ENCODE measurements at places on chromosomes 5 and 9.

GRCh38 chr5:139924294-139925215, 118.5 kb downstream of the NRG2 start:
- DNase-seq, result no peak

- DNase-seq, result peak; percentile 31
These were observed 8.3 kb upstream of the COMMD10 start for GRCh38 chr5:116076496-116076895.

DNA sequence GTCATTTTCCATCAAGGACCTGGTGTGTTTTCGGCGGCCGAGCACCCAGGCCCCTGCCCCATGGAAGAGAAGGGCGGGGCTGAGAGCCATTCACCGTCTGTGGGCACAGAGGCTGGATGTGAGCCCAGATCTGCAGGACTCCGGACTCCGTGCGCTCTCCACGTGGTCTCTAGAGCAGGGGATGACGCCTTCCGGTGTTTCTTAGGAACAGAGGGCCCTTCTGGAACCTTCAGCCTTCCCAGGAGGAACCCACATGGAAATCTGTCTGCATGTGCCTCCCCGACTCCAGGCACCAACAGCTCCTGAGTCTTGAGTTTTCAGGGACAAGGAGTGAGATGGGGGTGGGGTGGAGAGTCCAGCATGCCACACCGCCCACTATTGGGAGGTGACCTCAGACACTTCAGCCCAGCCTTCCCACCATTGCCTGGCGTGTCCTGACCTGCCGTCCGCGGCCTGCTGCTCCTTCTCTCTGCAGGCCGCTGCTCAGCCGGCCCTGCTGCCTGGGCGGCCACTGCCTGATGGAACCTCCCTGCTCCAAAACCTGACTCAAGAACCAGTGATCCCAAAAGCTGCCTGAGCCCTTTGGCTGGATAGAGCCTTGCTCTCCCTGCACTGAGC, 2.4 kb upstream of the RXRA start:
- no peak for DNase-seq

DNA sequence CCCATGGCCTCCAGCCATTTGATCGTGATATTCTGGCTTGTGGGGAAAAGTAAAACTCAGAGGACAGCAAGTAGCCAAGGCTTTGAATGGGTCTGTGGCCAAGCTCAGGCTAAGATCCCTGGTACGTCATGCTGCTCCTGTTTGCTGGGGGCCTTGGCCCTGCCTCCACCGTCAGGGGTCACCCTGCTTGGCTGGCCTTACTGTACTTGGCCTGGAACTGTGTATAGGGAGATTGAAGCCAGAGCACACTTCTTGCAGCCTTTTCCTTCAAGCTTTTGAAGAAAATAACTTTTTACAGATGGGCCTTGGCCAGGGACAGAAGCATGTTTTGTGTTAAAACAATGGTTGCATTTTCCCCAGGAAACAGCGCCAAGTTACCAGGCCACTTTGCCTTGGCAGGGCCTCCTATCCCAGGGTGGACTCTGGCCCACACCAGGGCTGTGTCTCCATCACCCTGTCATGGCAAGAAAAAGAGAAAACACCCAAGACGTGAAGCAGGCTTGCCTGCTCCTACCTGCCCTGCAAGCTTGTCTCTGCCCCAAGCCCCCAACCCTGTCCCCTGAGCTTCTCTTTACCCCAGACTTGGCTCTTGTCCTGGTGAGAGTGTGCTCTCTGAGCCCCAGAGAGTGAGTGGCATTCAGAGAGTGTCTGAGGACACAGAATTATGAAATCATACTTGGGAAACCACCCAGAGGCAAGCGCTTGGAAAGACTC, 286.9 kb downstream of the GADD45G start:
- DNase-seq, result no peak

DNA sequence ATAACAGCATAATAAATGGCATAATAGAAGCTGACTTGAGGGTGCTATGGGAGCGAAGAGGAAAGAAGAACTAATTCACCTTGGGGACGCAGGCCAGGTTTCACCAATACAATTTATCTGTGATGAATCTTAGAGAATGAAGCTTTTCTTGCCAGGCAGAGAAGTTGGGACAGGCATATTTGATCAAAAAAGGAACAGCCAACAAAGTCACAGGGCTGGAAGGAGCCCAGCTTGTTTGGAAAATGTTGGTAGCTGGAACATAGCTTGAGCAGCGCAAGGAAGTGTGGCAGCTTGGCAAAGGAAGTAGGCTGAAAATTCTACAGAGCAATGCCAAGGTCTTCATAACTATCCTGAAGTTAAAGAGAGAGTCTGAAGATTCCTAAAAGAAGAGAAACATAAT, 181.5 kb upstream of the OR13F1 start:
- DNase-seq, result no peak

GRCh38 chr5:5140479-5141338, 579 bp downstream of the ADAMTS16 start:
- DNase-seq, result no peak

DNA sequence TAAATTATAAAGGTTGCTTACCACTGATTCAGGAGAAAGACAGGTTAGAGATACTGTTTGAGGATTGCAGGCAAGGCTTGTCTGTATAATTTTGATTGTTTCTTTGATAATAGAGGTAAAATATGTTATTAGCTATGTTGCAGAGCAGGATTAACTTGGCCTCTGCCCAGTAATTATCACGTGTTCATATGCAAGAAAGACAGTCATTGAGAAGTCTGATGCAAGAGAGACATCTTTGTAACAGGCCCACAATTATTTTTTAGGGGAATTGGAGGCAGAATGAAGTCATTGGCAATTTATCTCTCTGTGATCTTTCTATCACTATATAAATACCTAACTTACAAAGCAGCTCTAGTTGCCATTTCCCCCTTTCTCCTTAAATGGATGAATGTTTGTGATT, 46.0 kb downstream of the SLC44A1 start:
- no peak for DNase-seq

DNA sequence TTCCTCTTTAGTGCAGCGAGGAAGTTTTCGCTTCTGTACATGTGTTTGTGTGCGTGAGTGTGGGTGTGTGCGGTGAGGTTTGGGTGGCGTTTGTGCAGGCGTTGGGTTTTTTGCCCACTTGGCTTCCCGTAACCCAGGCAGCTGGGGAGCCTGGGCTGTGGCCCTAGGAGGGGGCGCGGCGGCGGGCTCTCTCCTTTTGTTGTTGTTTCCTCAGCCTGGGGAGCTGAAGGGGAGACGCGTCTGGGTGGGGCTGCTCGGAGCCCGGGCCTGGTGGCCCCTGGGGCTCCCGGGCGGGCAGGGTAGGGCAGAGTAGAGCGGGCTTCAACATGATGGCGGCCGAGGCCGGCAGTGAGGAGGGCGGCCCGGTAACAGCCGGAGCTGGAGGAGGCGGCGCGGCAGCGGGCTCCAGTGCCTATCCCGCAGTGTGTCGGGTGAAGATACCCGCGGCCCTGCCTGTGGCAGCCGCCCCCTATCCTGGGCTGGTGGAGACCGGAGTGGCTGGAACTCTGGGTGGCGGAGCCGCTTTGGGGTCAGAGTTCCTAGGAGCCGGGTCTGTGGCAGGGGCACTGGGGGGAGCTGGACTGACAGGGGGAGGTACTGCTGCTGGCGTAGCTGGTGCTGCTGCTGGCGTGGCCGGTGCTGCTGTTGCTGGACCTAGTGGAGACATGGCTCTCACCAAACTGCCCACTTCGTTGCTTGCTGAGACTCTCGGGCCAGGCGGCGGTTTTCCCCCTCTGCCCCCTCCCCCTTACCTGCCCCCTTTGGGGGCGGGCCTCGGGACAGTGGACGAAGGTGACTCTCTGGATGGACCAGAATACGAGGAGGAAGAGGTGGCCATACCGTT, 665 bp downstream of the RASA1 start:
- DNase-seq, result no peak

DNA sequence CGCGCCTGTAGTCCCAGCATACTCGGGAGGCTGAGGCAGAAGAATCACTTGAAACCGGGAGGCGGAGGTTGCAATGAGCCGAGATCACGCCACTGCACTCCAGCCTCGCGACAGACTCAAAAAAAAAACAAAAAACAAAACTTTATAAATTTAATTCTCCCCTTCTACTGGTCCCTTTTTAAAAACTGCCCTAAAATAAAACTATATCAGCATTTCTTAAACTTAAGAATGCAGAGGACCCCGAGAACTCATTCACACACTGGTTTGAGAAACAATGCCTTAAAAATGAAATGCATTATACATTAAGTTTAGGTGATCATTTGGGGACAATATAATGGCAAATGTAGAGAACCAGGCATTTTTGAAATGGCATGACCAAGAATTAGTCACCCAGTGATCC, 2.3 kb downstream of the C5orf15 start:
- no peak for DNase-seq

GRCh38 chr9:104900871-104901270, 27.1 kb downstream of the ABCA1 start:
- DNase-seq, result no peak

DNA sequence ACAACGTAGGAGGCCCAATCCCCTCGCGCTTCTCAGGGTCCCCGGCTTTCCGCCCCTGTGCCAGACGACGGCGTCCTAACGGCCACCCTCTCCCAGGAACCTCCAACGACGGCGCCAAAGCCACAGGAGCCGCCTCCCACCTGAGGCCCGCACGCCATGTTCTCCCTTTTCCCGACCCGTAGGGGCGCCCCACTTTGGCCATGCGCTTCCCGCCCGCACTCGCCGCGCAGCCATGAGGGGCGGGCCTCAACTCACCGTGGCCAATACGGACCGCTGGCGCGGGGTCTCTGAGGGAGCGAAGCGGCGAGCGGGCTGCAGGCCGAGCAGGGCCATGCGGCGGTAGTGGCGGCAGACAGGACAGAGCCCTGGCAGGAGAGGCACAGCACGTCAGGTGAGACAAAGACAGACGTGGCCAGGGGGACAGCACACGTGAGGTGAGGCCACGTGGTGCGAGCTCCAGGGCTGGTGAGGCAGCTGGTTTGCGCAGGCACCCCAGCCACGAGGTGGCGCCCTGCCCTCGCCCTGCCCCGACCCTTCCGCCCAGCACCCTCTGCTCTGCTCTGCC, 1005.5 kb upstream of the PTPRD start:
- no peak for DNase-seq

DNA sequence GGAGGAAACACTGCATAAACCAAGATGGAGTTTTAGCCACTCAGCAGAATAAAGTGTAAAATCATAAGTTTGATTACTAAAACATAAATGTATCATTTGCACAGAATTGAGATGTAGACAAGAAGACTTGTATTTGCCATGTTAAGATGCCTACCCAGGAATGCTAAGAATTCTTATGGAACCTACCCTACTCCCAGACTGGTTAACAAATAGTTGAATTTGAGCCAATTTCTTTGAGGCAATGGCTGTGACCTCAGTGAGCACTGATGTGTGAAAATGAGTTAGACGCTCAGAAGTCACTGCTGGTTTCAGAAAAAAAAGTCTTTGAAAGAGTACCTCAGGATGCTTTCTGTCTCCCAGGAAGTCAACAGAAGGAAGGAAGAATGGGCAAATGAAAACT, 95.6 kb downstream of the ESM1 start:
- no peak for DNase-seq

- no peak for DNase-seq
These were observed 49.0 kb upstream of the GARNL3 start for GRCh38 chr9:127215268-127216209.

DNA sequence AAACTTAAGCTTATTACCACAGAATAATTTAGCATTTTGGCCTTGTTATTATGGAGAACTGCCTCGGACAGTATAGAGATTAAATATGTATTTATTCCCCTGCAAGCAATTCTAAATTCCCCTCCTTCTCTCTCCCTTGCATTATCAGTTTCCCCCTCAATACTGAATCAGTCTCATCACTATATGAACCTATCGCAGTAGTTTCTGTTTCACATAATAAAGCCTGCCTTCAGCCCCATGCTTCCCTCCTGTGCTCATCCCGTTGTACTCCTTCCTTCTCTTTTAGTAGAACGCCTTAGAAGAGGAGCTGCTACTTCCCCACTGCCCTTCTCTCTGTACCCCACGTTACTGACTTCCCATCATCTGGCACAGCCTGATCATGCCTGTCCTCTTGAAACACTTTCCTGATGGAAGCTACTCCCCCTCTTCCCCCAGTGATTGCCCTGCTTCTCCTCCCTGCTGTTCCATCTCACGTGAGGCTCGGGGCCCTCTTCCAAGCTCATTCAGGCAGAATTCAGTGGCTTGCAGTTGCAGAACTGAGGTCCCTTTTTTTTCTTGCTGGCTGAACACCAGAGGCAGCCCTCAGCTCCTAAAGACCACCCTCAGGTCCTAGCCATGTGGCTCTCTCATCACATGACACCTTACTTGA, 93.4 kb downstream of the PPIC start:
- DNase-seq, result no peak

DNA sequence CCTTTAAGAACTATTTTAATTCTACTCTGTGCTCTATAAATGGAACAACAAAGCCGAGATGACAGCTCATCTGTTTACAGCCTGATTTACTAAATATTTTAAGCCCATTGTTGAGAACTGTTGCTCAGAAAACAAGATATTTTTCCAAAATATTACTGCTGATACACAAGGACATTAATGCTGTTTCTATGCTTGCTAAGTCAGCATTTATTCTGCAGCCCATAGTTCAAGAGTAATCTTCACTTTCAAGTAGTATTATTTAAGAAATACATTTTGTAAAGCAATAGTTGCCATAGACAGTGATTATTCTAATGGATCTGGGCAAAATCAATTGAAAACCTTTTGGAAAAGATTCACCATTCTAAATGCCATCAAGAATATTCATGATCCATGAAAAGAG, 208.3 kb downstream of the CDH12 start:
- DNase-seq, result no peak

DNA sequence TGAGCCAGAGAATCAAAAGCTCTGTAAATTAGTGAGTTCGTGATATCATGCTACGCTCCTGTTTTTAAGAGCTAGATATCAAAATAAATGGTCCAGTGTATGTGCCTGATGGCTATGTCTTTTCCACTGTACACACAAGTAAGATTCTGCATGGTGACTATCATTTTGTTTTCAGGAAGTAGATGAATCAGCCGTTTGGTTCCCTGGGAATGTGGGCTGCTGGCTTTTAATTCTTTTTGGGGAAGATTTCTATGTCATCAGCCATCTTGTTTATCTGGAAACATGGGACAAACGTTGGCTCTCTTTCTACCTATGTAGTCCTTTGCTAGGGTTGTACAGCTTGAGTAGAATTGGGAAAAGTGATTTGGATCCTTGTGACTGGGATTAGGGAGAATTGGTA, 126.7 kb downstream of the GRIA1 start:
- no peak for DNase-seq

GRCh38 chr9:84278130-84278529, 62.4 kb downstream of the SLC28A3 start:
- no peak for DNase-seq

- DNase-seq, result no peak
These were observed 85.4 kb upstream of the IL7R start for GRCh38 chr5:35771300-35771699.

Measured in SIG-M5 (cell line).